ENCODE measurements at places on chromosomes 7 and 10.

DNA sequence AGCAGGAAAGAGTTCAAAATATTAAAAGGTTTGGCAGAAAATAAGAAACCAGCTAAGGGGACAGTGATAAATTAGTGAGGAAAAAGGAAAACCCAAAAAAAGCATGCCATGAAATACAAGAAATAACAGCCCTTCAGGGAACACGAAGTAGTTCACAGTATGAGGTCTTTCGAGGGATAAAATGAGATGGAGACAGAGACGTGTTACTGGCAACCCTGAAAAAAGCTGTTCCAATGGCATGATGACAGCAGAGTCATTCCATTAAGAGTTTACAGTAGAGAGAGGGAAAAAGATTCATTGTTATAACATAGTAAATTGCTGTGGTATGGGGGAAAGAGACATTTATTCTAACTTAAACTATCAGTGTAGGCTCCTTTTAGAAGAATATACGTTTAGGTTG is 391.2 kb downstream of the ANKRD7 start:
- no peak for DNase-seq

GRCh38 chr7:81206667-81207360 is 288.0 kb upstream of the SEMA3C start:
- DNase-seq, result no peak

DNA sequence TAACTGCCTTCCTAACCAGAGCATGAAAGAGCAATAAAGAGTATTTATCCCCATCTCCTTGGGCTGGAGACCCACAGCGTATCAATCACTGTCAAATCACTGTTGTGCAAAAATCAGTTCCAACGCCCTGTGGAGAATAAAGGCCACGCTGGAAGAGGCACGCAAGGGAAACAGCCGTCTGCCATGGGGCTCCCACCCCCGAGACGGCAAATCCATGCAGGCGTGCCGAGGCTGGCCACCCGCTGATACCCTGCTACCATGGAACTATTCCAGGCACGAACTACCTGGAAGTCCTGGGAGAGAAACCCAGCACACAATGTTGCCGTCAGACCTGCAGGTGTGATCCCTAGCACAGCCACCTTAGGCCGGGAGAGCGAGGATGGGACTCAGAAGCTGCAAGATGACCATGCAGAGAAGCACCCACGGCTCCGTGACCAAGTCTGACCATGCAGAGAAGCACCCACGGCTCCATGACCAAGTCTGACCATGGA is 185.3 kb downstream of the DIP2C start:
- DNase-seq, result no peak

DNA sequence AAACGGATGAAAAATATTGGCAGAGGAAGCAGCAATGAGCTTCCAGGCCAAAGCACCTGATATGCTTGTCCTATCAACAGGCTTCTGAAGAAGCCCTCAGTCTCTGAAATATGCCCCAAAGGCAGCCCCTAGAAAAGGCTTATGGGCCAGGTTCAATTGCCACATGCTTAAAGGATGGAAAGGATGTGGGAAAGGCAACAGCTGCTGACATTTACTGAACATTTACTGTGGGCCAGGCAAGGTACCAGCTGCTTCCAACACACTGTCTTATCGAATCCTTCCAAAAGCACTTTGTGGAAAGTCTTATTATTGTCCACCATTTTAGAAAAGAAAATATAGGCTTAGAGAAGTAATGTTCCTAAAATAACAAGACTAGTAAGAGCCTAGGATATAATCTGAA is 56.5 kb downstream of the DOCK4 start:
- DNase-seq, result no peak

DNA sequence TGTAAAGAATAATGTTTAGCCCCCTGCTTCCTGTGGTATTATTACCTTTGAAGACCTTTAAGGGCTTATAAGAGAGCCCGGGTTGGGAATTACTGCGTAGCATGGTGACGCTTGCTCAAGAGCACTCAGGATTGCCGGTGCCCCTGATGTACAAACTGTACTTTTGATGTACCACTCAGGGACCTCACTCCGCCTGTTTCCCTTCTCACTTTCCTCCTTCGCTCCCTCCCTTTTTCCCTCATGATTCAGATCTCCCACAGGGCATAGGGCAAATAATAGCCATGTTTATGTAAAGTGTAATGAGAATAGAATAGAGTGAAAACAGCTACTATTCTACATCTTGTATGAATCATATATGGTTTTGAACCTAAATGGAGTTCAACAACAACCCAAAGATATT is 77.8 kb upstream of the PDCD4 start:
- DNase-seq, result no peak

DNA sequence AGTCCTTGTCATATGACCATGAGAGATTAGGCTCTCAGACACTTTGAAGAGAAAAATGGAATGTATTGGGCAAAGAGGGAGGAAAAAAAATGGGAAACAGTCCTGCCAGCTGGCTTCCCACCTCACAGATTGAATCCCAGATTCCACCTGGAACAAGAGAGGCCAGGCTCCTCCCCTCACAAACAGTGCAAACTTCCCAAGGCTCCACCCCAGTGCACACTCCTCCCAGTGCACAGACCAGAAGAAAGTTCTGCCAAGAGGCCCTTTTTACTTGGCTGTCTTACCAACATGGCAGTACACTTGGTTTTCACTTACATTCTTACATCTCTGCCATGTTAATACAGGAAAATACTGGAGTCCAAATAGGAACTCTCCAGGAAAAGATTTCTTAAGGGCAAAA is 202.3 kb downstream of the AHR start:
- DNase-seq, result no peak

DNA sequence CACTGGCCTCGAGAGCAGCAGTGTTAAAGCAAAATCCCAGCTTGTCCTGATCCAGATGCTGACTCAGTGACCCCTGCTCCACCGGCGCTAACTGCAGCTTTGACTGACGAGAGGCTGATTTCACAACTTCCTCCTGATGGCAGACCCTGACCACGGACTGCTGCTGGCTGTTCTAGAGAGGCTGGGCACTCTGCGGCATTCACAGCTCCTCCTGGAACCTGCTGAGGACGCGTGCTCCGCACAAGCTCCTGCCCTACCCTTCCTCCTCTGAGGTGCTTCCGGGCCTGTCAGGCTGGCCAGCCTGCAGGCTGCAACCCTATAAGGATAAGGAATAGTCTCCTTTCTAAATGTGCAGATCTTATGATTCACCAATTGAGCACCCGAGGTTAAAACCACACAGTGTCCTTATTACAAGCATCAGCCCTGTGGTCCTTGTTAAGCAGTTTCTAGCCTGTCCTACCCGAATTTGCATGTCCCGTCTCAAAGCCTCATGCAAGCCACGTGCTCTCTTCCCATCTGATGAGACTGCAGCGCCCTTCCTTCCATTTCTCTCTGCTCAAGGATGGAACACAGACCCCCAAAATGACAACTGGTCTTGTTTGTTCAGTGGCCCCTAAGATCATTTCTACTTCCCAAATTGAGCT is 35.5 kb upstream of the NCAPG2 start:
- DNase-seq, result no peak

DNA sequence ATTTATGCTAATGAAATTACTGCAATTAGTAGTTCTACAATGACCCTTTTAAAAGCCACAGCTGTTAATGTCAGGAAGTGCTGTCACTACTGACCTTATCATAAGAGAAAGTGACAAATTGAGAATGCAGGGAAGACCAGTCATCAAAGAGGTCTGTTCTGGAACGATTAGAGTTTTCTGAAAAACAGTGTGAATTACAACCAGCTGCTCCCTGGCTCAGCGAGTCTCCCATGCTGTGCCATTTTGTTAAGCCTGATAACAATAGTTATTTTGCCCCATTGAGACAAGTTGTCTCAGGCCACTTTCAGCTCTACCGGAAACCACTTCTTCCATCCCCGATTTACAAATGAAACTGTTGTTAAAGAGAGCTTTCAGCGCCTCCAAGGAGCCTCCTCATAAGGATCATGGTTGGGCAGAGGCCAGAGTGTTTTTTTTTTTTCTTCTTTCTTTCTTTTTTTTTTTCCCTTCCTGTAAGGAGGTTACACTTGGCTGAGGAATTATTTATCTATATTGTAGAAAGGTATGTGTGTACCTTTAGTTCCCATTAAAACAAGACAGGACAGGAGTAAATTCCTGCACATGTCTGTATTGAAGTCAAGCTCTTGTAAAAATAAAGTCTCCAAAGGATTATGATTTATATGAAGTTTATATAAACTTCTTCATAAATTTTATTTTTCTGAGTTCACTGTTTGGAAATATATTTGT is 173.6 kb downstream of the CDCA7L start:
- DNase-seq, result peak; percentile 14

GRCh38 chr7:50037086-50037485 is 56.0 kb downstream of the ZPBP start:
- DNase-seq, result no peak

DNA sequence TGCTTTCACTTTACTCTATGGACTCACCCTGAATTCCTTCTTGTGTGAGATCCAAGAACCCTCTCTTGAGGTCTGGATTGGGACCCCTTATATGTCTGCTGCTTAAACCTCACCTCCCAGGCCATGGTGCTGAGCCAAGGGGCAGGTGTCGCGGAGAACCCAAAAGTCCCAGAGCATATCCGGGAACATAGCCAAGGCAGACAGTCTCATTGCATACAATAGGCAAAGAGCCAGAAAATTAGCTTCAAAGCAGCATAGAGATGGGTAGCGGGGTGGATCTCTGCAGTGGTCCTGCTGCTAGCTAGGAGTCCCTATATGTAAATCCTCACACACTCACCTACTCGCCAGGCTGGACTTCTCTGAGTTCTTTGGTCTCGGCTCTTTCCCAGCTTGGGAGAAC is 5.5 kb downstream of the CCL24 start:
- DNase-seq, result no peak

DNA sequence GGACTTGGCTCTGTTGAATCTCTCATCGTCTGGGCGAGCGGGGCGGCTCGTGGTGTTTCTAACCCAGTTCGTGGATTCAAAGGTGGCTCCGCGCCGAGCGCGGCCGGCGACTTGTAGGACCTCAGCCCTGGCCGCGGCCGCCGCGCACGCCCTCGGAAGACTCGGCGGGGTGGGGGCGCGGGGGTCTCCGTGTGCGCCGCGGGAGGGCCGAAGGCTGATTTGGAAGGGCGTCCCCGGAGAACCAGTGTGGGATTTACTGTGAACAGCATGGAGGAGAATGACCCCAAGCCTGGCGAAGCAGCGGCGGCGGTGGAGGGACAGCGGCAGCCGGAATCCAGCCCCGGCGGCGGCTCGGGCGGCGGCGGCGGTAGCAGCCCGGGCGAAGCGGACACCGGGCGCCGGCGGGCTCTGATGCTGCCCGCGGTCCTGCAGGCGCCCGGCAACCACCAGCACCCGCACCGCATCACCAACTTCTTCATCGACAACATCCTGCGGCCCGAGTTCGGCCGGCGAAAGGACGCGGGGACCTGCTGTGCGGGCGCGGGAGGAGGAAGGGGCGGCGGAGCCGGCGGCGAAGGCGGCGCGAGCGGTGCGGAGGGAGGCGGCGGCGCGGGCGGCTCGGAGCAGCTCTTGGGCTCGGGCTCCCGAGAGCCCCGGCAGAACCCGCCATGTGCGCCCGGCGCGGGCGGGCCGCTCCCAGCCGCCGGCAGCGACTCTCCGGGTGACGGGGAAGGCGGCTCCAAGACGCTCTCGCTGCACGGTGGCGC is at the start of gene EN2:
Gene EN2, plus strand, starts transcription at position 19 of the 767 bp plus-strand sequence. Its CDS starts 249 bp downstream, at position 268.
- DNase-seq, result no peak

GRCh38 chr10:24849051-24849450 is 103.4 kb downstream of the PRTFDC1 start:
- no peak for DNase-seq

DNA sequence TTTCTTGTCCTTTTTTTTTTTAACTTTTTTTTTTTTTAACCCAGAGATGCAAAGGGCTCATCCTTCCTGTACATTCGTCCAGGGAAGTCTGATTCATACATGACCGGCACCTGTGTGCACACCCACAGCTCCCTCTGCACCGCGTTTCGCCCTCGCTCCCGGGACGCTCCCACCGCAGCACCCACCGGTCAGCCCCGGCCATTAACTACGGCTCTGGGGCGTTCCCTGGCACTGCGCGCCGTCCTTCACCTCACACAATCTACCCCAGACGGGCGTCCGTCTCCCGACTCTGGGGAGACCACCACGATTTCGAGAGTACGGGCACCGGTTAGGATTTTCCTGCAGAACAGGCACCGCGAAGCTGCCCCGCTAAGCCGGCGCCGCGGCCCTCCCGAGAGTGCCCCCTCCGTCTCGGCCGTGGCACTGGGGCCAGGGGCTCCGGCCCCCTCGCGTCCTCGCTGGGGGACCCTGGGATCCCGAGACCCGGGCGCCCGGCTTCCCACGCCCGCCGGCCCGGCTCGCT is 452 bp downstream of the ATE1 start:
- DNase-seq, result peak; percentile 61

- no peak for DNase-seq
Observed at GRCh38 chr7:110944966-110945644, 145.8 kb upstream of the LRRN3 start.

- peak; percentile 21 for DNase-seq
Observed at GRCh38 chr7:136874393-136875032, 6.1 kb downstream of the CHRM2 start.

- DNase-seq, result no peak
Observed at GRCh38 chr10:51599647-51600046, 99.7 kb downstream of the CSTF2T start.

DNA sequence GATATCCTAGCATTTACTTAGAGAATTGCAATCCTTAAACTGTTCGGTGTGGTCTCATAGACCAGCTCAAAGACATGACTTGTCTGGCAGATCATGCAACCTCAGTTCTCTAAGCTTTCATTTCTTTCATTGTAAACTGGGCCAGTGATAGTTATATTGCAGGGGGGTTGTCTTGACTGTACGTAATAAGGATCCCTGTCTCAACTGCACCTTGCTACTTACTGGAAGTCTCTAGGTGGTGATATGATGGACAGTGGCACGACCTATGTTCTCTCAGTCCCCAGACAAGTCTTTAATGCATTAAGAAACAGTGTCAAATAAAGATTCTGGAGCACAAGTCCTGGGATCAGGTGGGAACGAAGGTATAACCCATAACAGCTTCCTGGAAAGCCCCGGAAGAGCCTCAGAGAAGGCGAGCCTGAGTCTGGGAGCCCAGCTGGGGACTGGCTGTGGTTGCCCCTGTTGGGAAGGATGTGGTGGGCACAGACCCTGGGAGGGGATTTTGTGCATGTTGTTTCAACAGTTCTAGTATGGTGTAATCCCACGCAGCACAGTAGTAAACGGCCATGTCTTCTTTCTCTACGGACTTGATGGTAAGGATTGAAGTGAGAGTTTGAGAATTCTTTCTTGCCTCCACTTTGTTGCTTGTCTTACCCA is 26.0 kb upstream of the TARP start:
- no peak for DNase-seq

DNA sequence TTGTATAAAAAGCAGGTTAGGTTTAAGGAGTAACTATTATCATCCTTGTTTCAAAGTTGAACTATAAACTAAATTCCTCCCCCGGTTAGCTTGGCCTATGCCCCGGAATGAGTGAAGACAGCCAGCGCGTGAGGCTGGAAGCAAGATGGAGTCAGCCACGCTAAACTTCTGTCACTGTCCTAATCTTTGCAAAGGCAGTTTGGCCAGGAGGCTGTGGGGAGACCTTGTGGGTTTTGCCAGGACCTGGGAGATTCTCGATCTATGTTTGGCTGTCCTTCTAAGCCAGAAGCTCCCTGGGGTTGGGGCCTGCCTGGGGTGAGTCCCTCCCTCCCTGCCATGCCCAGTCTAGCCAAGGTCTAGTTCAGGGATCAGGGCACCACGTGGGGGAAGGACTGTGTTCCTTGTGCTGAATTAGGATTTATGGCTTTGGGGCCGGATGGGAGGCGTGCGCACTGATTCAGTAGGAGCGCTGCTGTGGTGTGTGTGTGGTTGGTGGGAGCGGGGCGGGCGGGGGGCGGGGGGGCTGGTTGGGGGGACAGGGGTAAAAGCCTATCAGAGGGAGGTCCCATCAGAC is 871 bp upstream of the GTF2IRD1 start:
- peak; percentile 71 for DNase-seq

GRCh38 chr7:74290553-74290950 is 1.3 kb downstream of the CLIP2 start:
- no peak for DNase-seq

- peak; percentile 74 for DNase-seq
Observed at GRCh38 chr10:75770626-75771081, 339.2 kb downstream of the LRMDA start.
